C1 segment of cervical spinal cord (tissue), 14 donors: ENCODE measurements at places on chromosomes 1 and 21.
A peak's percentile ranks its signal among the peaks of the same experiment; 100 is the strongest.

- DNase-seq = no peak
These were observed 1.8 kb upstream of the ZNF281 start for GRCh38 chr1:200411406-200412257.

- DNase-seq = no peak
These were observed 54.5 kb downstream of the GPR161 start for GRCh38 chr1:168082008-168082876.

GRCh38 chr1:6270401-6270800 is 9.5 kb upstream of the GPR153 start:
- DNase-seq = no peak

DNA sequence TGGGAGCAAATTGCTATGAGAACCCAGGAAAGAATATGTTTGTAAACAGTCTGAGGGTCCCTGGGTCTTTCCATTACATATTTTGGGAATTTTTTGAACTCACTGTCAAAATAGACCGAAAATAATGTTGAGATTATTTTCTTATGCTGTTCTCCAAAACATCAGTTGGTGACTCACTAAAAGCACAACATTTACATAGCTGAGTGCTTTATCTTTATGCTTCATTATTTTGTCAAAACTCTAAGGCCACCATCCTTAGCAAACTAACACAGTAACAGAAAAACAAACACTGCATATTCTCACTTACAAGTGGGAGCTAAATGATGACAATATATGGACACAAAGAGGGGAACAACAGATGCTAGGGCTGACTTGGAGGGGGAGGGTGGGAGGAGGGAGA is 459.3 kb downstream of the ADGRL2 start:
- no peak for DNase-seq

DNA sequence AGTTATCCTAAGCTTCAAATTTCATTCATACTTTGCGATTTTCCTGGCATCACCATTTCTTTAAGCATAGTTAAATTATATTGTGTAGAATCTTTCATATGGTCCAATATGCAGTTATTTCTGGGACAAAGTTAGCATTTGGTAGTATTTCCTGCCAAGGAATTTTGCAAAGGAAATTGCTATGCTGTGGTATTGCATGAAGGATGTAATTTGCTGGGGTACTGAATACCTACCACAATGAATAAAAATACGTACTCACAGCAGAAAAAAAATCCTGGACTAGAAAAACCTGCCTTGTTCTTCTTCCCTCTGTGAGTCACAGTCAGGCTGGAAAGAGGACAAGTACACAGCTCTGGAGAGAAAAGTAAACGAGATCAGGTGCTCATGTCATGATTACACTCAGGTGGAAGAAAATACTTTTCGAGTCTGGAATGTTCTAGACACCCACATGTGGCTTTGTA is 241.2 kb downstream of the PTBP2 start:
- no peak for DNase-seq

DNA sequence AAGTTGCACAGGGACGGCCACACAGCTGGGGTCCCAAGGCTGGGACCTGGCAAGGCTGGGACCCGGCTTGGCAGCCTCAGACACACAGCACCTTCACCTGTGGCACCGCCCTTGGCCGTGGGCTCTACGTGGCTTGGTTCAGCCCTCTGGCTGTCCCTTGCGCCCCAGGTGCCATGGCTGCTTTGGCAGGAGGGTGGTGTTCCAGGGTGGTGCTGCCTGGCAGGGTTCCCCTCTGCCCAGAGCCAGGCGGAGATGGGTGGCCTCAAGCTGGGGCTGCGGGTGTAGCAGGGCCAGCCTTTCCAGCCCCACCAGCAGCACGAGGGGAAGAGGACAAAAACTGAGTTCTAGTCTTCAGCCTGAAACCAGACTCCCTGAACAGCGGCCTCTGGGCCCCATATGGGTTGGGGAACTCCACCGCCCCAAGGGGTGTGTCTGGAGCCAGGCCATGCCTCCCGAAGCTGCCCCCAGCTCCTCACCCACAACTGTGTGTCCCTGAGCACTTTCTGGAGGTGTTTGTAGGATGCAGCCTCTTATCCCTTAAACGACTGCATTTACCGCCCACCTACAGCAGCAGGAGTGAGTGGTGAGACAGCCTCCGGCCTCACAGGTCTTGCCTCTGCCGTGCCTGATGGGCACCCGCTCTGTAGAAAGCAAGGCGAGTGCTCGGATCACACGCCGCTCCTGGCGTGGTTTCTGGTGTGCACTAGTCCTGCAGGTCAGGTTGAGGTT is 92.3 kb downstream of the PDE9A start:
- no peak for DNase-seq

- no peak for DNase-seq
These were observed 1.7 kb downstream of the ID3 start for GRCh38 chr1:23557471-23558124.

- peak; percentile 20 for DNase-seq
These were observed 40.0 kb upstream of the MAGOH start for GRCh38 chr1:53278298-53278725.

- no peak for DNase-seq
These were observed 5.3 kb upstream of the DPT start for GRCh38 chr1:168734271-168734670.

DNA sequence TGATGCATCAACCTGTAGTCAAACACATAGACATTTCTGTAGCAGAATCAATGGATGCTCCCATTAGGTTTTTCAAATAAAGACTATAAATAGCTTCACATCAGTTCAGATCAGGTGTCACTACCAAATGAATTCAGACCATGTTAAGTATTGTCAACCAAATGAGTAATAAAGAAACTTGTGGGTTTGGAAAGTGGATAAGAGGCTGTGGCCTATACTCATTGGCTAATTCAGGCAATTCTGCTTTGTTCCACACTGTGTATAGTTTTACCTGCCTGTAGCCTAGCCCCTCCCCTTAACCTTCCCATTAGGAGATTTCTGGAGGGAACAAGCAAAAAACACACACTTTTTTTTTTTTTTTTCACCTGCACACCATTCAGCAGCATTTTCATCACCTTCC is 321.2 kb downstream of the HLX start:
- DNase-seq = no peak

DNA sequence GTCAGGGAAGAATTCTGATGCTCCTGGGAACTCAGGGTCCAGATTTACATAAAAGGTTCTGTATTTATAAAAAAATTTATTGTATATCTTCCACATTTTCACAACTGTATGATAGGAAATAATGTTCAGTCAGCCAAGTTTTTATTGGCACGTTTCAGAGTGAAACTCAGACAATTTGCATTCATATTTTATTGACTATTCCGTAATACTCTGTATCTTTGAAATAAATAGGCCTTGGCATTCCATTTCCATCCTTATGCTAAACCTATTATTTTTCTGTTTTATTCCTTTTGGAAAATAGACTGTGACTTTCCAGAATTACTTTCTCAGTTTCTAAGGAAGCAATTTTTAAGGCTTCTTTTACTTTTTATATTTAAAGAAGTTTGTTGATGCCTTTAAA is 329.0 kb downstream of the OLFM3 start:
- DNase-seq = no peak

DNA sequence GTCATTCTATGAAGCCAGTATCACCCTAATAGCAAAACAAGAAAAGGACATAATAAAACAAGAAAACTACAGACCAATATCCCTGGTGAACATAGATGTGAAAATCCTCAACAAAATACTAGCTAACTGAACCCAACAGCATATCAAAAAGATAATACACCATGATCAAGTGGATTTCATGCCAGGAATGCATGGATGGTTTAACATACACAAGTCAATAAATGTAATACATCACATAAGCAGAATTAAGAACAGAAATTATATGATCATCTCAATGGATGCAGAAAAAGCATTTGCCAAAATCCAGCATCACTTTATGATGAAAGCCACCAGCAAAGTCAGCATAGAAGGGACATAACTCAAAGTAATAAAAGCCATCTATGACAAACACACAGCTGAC is 6.5 kb upstream of the PM20D1 start:
- DNase-seq = no peak

DNA sequence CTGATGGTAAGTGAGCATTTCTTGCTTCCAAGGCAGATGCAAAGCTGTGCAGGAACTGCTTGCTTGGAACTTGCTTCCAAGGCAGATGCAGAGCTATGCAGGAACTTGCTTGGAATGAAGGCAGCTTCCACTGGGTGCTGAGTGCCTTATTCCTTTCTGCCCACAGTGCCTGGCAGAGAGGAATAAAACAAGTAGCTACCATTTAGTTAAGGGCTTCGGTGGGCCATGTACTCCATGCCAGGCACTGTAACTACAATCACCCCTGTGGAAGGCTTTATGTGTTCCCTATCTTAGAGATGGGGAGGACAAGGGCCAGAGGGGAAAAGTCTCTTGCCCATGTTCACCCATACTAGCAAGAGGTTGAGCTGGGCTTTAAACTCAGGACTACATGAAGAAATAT is 8.3 kb downstream of the MROH7 start:
- DNase-seq = no peak

DNA sequence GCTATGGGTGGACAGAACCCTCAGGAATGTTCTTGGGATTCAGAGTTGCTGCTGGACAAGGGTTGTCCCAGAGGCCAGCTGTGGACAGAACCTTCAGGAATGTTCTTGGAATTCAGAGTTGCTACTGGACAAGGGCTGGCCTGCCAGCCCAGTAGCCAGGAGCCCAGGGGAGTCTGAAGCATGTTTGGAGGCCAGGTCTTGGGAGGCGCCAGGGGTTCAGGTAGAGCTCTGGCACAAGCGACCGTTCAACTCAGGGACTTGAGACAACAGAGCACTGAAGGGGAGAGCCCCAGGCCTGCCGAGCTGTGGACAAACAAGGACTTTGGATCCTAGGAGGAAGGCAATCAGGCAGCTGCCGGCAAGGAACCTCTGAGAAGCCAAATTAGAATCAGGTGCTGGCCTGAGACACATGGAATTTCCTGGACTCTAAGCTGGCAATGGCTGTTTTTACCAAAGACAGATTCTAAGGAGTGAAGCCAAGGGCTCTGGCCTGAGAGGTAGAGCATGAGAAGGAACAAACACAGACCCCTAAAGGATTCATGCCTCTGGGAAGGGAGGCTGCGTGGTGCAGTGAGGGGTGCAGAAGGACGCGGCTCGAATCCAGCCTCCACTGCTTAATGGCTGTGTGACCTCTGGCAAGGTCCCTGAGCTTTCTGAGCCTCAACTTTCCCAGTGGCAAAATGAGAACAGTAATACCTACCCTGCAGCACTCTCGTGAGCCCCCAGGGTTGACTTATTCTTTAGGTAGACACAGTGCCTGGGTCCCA is 13.4 kb downstream of the PLA2G5 start:
- DNase-seq = no peak

DNA sequence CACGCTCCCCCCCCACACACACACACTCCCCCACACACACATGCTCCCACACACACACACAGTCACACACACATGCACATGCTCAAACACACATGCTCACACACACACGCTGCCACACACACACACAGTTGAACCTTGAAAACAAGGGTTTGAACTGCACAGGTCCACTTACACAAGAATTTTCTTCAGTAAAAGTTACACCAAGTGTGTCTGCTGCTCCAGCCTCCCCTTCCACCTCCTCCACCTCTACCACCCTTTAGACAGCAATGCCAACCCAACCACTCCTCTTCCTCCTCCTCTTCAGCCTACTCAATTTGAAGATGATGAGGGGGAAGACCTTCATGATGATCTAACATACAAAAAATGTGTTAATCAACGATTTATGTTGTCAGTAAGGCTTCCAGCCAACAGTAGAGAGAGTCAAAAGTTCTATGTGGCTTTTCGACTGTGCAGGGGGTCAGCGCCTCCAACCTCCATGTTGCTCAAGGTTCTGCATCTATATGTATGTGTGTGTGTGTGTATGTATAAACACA is 26.8 kb downstream of the HSF2BP start:
- no peak for DNase-seq

DNA sequence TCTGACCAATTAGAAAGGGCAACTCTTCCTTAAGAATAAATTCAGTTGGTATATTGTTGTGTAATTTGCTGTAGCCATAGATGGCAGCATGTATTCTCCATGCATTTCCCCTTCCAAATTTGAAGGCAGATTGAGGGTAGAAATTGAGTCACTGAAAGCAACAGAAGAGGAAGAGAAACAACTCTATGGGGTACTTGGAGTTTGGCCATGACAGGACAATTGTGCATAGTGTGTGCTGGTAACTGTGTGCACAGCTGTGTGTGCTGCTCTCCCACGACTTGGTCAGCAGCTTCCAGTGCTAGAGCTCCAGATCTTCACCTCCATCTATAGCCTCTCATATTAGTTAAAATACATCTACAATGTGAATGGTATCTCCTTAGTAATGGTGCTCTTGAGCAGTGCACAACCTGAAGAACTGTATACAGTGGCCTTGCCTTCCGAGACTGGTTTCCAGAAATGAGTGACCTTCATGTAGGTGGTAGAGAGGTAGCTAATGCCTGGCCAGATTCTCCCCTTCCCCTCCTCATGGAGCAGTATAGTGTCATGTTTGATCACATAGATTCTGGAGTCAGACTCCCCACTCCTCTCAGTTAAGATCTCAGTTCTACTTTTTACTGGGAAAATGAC is 882 bp upstream of the FCAMR start:
- no peak for DNase-seq

DNA sequence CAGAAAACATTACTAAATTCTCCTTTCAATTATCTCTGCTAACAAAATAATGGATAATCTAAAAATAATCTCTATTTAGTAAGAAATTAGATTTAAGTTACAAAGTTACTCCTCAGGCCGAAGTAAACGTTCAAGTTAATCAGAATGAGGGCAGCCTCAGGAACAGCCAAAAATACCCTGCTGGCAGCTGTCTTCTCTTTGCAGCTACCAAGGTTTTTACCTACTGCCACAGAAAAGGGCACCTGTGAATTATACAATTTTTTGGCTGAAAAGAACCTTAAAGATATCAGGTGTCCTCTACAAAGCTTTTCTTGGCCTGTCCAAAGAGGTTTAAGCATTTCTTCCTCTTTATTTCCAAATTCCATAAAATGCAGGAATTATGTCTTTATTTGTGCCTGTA is 84.4 kb downstream of the AKT3 start:
- DNase-seq = no peak

DNA sequence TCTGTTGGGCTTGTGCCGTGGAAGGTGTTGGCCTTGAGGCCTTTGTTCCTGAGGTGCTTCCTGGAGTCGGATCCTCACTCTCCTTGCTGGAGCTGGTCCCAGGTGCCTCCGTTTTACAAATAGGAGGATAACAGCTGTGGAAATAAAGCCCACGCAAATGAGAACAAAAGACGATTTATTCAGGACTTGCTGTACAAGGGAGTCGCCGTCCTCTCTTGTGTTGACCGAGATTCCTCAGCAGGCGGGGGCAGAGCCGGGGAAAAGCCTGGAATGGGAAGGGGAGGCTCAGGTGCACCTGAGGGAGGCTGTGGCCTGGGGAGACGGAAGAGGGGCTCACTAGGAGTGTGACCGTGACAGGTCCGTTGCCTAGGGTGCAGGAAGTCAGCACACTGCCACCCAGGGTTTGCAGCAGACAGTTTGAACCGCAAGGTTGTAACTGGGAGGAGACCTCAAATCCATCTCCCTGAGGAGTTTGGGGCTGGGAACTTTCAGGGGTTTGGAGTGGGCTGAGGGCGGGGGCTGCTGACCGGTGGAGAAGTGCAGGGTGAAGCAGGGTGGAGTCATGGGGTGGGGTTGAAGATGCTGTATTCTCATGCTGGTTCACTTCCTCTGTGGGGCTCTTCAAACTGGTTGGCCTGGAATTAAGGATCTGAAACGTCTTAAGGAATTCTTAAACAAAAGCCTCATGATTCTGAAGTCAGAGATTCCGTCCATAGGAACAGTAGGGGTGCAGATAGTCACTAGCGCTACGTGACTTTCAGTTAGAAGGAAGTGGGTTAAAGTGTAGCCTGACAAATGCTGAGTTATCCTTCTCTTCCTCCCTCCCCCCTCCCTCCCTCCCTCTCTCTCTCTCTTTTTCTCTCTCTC is 2.6 kb upstream of the CSTB start:
- no peak for DNase-seq

GRCh38 chr1:8733484-8733883 is 84.0 kb downstream of the RERE start:
- no peak for DNase-seq

- no peak for DNase-seq
These were observed at the start of gene TP73 for GRCh38 chr1:3651930-3652547. TSS of gene TP73 (plus strand) at chr1:3652516. CDS start at chr1:3682366, 29,850 bp downstream.
